ENCODE measurements at places on chromosomes 1 and 21.
A peak's percentile ranks its signal among the peaks of the same experiment; 100 is the strongest.

- H3K27ac ChIP-seq, result peak overlapping the region; percentile 99
- H3K27me3 ChIP-seq, result no peaks in the 10 kb centered on the region
- DNase-seq, result peak; percentile 12
- peaks cover 37% of the 10 kb centered on the region for H3K4me1 ChIP-seq
Measured at GRCh38 chr1:151147665-151148064, 1.2 kb upstream of the SEMA6C start.

DNA sequence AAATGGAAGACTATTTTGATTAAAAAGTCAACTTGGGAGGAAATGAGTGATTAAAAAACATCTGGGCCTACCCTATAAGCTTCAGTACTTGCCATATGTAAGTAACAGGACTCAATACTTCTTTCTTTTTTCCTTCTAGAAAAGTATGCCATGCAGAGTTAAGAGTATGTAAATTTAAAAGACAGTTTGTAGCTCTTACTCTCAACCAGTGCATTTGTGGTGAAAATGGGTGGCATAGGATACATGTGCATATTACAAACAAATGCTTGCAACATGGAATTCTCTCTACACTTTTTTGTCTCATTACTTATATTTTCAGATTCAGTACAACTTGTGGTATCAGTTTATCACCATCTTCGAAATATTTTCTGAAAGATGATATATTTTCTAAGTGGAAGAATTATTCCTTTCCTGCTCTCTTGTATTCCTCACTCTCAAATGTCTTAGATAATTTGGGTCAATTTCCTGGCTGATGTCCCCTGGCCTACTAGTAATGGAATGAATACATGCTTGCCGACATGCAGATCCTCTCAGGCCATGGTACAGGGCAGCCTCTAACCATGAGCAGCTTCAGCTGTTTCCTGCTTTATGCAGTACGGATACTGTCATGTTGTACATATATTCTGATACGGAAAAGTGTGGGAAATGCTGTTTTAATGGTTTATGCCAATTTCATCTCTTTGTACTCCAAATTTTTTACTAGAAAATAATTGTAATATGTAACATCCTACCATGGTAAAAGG is 81.4 kb upstream of the ZNF326 start:
- H3K4me1 ChIP-seq, result peaks cover 57% of the 10 kb centered on the region
- no peaks in the 10 kb centered on the region for H3K36me3 ChIP-seq
- no peak overlapping the region for H3K4me3 ChIP-seq
- no peak overlapping the region for H3K27ac ChIP-seq
- DNase-seq, result no peak

- DNase-seq, result no peak
- no peaks in the 10 kb centered on the region for H3K4me1 ChIP-seq
- H3K27me3 ChIP-seq, result no peaks in the 10 kb centered on the region
Measured at GRCh38 chr1:226903819-226904716, 33.7 kb downstream of the PSEN2 start.

- no peaks in the 10 kb centered on the region for H3K36me3 ChIP-seq
- no peak overlapping the region for H3K4me3 ChIP-seq
- H3K27me3 ChIP-seq, result no peaks in the 10 kb centered on the region
- no peak for DNase-seq
- no peak overlapping the region for H3K27ac ChIP-seq
- no peaks in the 10 kb centered on the region for H3K4me1 ChIP-seq
Measured at GRCh38 chr1:185497177-185497576, 180.1 kb upstream of the IVNS1ABP start.

DNA sequence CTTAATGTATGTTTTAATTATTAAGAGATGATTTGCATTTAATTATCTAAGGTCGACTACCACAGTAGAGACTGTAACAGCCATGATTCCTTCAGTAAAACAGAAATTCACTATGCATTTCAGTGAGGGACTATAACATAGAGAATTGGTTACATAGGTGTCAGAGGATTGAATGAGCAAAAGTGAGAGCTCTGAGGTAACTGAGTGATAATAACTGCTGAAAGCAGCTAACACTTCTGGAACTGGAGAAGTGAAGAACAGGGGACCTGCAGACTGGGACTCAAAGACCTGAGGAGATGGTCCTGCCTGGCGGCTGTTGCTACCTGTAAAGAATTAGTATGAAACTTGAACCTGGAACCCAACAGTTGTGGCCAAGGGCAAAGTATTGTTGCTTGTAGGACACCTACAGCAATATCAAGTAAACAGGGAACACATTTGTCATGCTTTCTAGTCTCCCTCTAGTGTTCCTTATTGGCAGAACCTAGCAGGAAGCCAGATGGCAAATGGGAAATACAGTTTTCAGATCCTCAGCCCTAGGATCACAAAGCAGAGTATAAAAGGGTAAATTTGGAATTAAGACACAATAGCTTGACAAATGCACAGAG is 110.6 kb downstream of the HS2ST1 start:
- H3K27ac ChIP-seq, result no peak overlapping the region
- H3K27me3 ChIP-seq, result no peaks in the 10 kb centered on the region
- no peaks in the 10 kb centered on the region for H3K36me3 ChIP-seq
- H3K4me3 ChIP-seq, result no peak overlapping the region

- no peak overlapping the region for H3K27ac ChIP-seq
- no peaks in the 10 kb centered on the region for H3K4me1 ChIP-seq
- H3K4me3 ChIP-seq, result no peak overlapping the region
- H3K27me3 ChIP-seq, result no peaks in the 10 kb centered on the region
- H3K36me3 ChIP-seq, result no peaks in the 10 kb centered on the region
Measured at GRCh38 chr1:240571782-240572181, 40.2 kb downstream of the GREM2 start.

DNA sequence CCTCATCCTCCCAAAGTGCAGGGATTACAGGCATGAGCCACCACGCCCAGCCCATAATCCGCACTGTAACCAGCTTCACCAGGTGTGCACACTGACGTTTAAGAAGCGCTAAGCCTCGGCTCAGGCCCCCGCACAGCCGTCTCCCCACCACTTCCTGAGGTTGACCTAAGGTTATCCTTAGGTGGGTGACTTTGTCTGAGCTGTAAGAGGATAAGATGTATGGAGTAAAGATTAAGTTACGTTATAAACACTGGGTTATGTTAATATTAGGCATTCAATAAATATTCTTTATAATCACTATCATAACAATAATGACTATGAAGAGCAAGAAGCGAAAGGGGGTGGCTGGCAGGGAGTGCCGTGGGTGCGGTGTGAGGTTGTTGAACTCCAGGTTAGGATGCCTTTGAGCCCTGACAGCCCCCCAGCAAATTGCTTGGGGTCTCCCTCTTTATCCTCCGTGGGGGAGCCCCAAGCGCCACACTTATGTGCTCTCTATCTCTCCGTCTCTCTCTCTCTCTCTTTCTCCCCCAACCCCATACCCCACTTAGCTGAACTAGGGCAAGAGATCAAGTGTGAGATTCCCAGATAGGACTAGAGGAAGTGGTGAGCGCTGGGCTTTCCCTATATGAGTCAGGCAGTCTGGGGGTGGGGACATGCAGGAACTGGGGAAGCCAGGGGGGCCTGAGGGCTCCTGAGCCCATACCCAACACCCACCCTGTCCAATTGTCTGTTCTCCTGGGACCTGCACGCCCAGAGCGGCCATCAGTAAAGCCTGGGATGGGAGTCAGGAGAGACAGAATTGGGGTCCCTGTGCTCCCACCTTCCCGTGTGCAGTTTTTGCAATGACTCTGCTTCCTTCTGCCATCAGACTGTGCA is 7.6 kb downstream of the EFHD2 start:
- no peak overlapping the region for H3K4me3 ChIP-seq
- H3K27ac ChIP-seq, result peak overlapping the region; percentile 58
- H3K27me3 ChIP-seq, result no peaks in the 10 kb centered on the region
- H3K4me1 ChIP-seq, result peaks cover 7% of the 10 kb centered on the region

DNA sequence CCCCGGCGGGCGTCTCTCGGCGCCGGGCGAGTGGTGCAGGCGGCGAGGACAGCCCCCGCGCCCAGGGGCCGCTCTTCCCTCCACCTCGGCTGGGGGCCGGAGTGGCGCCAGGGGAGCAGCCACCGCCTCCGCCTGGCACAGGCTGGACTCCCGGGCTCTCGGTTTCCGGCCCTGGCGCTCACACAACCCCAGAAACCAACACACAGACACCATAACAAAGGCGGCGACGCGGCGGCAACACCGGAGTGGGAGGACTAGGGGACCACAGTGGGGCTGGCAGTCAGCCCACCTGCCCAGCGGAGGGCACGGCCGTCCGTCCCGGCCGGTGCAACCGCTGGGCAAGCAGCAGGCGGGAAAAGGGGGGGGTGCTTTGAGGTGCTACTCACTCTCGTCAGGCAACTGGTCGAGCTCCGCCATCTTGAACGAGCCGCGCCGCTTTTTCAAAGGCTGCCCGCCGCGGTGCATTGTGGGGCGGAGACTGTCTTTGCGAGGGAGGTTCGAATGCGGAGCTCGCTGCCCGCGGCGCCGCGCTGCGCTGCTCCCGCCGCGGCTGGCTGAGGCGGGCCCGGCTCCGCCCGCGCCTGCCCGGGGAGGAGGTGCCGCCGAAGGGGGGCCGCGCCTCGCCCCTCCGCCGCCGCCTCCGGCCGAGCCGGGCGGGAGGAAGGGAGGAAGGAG is at the start of gene LIN9:
Gene LIN9, minus strand, starts transcription at position 442 of the 675 bp plus-strand sequence. Its CDS starts 25 bp downstream, at position 417.
- H3K36me3 ChIP-seq, result no peaks in the 10 kb centered on the region
- peaks cover 9% of the 10 kb centered on the region for H3K4me1 ChIP-seq
- DNase-seq, result peak; percentile 75
- peak within 1 kb of the TSS; percentile 97 for H3K4me3 ChIP-seq

DNA sequence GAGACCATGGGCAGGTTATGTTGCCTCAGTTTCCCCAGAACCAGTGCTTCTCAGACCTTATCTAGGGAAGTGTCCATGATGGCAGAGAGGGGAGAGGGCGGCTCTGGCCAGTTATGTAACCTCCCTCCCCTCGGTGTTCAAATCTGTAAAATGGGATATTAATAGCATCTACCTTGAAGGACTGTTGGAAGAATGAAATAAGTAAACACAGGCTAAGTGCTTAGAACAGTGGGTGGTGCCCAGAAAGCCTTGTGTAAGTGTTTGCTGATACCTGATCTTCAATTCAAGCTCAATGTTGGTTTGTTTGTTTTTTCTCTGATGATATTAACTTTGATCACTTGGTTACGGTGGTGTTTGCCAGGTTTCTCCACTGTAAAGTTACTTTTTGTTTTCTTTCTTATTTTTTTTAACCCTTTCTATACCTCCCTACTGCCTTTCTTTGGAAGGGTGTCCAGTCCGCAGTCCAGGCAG is 34.9 kb downstream of the EPHA2 start:
- no peak overlapping the region for H3K4me3 ChIP-seq
- H3K27me3 ChIP-seq, result no peaks in the 10 kb centered on the region
- no peaks in the 10 kb centered on the region for H3K4me1 ChIP-seq
- no peak for DNase-seq
- H3K27ac ChIP-seq, result no peak overlapping the region

- H3K36me3 ChIP-seq, result no peaks in the 10 kb centered on the region
- DNase-seq, result peak; percentile 39
- peak overlapping the region; percentile 90 for H3K27ac ChIP-seq
- H3K27me3 ChIP-seq, result no peaks in the 10 kb centered on the region
- H3K4me1 ChIP-seq, result peaks cover 23% of the 10 kb centered on the region
Measured at GRCh38 chr1:11796036-11796828, 9.5 kb downstream of the MTHFR start.

DNA sequence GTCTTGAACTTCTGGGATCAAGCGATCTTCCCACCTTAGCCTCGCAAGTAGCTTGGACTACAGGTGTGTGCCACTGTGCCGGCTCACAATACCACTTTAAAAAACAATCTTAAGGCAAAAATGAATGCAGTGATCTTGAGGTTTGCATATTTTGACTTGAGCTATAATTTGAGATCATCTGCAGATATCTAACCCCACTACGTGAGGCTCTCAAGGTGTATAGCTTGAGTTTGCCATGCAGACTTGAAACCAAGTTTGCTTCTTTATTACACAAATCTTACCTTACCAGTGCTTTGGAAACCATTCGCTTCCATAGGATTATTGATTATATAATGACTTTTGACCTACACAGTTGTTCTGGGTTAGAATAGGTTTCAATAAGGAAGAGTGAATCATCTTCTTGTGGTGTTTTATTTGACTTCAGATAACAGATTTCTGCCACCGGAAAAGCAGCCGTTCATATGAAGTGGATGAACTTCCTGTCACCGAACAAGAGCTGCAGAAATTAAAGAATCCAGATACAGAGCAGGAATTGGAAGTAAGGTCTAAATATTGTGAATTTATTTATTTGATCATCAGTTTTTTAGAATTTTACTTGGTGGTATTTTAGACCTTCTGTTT is 155.1 kb downstream of the VPS13D start:
- H3K4me1 ChIP-seq, result peaks cover 13% of the 10 kb centered on the region
- DNase-seq, result no peak
- H3K27ac ChIP-seq, result no peak overlapping the region
- no peaks in the 10 kb centered on the region for H3K27me3 ChIP-seq
- H3K4me3 ChIP-seq, result no peak overlapping the region
- no peaks in the 10 kb centered on the region for H3K36me3 ChIP-seq

DNA sequence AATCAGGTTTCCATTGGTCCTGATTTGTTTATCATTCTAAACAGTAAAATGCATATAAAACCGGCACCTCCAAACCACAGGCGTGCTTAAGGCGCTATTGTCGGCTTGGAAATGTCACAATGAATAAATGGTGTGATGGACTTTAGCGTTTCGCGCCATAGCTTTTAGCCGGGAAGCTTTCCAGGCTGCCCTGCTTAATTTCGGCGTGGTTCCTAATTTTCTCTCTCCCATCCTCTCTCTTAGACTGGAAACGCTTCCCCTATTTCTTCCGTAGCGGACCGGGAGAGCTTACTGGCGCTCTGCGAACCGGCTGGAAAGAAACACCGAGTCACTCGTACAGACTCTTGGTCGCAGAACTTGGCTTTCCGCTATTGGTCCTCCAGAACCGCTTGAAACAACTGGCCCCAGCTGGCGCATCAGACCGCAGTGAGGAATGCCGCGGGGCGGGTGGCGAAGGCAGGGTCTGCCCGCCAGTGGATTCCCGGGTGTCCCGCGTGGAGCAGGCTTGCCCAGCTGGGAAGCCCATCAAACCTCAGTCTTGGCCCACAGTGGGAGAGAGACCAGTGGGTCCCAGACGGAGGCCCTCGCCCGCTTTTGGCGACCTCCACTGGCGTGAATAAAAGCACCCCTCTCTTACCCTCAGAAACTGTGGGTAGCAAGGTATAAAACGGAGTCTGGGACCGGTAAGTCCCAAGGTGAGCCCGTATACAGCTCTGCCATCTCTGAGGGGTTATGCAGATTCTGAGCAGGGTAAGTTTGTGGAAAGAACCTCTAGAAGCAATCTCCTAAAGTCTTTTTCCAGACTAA is 4.0 kb upstream of the LHX8 start:
- no peaks in the 10 kb centered on the region for H3K36me3 ChIP-seq
- DNase-seq, result no peak
- H3K27me3 ChIP-seq, result peaks cover 81% of the 10 kb centered on the region
- no peak overlapping the region for H3K27ac ChIP-seq
- peaks cover 2% of the 10 kb centered on the region for H3K4me1 ChIP-seq

GRCh38 chr1:112247036-112247597 is 148.9 kb upstream of the CTTNBP2NL start:
- H3K27ac ChIP-seq, result no peak overlapping the region
- H3K4me1 ChIP-seq, result no peaks in the 10 kb centered on the region
- no peak for DNase-seq
- H3K36me3 ChIP-seq, result no peaks in the 10 kb centered on the region
- H3K27me3 ChIP-seq, result no peaks in the 10 kb centered on the region
- no peak overlapping the region for H3K4me3 ChIP-seq

Data from gastrocnemius medialis (tissue), 4 donors.